ENCODE measurements at places on chromosomes 12 and 14.
A peak's percentile ranks its signal among the peaks of the same experiment; 100 is the strongest.

DNA sequence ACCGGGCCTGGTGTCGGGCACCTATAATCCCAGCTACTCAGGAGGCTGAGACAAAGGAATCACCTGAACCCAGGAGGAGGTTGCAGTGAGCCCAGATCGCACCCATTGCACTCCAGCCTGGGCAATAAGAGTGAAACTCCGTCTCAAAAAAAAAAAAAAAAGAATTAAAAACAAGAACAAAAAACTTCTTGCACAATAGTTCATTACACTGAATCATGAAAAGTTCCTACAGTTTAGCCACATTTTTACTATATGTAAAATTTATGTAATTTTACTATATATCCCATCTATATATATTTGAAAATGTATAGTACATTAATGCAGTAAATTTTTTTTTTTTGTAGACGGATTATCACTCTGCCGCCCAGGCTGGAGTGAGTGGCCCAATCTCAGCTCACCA is 4.6 kb downstream of the ATP5F1B start:
- no peak for DNase-seq

DNA sequence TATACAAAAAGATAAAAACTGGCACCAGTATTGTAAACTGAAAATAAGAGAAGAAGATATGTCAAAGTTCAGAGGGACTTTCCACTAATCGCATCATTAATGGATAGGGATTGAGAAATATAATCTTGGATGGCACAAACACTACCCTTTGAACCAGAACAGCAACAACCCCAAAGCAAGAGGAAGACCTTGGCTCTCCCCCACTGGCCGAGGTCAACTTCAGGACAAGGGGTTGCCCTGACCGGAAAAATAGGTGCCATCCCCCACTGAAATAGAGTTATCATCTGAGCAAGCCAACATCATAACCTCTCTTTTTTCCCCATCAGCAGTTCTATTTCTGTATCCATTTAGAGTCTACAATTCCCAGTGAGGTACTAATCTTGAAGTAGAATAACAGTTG is 72.4 kb upstream of the PCED1B start:
- no peak for DNase-seq

DNA sequence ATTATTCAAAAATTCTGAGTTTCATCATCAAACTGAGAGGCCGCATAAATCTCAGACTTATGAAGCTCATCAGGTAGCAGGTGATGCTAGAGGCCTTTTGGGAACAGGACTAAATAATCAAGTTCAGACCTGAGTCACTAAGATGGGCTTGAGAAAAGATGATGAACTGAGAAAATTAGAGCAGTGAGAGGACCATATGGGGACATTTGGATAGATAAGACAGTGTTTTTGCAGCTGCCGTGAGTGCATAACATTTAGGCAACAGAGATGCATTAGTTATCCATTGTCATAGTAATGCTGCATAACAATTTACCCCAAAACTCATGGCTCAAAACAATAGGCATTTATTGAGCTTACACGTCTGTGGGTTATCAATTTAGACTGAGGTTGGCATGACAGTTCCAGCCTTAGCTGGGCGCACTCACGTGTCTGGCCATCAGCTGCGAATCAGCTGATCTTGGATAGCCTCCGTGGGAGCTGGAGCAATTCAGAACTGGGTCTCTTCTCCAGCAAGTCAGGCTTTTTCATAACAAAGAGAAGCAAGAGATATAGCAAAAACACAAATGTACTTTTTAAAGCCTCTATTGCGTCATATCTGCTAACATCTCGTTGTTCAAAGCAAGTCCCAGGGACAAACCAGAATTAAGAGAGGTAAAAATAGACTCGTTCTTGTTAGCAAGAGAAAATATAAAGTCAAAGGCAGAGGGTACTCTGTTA is 72.8 kb downstream of the CAPZA3 start:
- no peak for DNase-seq

- DNase-seq = no peak
Measured at GRCh38 chr14:71247106-71247505, 339.8 kb downstream of the PCNX1 start.

DNA sequence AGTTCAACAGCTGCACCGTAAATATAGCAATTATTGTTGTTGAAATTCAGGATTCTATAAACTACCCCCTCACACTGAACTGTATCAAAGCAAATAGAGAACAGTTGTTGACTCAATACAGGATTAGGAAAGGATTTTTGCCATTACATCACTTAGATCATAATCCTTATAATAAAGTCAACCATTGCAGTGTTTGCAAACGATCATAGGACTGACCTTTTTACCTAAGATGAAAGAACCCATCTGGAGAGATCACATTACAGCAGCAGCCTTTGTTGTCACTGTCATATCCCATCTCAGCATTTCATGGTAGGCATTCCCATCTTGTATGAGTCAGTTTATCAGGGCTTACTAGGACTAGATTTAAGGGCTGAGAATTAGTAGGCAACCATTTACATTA is 96.1 kb downstream of the IPO8 start:
- DNase-seq = no peak

DNA sequence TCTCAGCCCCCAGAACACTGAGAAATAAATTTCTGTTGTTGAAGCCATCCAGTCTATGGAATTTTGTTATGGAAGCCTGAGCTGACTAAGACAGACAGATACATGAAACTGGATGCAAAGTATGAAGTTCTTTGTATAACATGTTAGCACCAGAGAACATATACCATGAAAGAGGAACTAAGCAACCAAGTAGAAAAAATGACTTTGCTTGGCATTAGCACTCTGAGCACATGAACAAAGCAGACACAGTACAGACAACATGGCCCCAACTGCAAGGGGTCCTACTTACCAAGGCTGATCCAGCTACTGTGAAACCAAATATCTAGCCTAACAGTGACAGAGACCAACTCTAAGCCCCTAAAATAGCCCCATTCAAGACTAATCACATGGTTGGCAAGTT is 13.8 kb downstream of the EXOC5 start:
- DNase-seq = no peak

DNA sequence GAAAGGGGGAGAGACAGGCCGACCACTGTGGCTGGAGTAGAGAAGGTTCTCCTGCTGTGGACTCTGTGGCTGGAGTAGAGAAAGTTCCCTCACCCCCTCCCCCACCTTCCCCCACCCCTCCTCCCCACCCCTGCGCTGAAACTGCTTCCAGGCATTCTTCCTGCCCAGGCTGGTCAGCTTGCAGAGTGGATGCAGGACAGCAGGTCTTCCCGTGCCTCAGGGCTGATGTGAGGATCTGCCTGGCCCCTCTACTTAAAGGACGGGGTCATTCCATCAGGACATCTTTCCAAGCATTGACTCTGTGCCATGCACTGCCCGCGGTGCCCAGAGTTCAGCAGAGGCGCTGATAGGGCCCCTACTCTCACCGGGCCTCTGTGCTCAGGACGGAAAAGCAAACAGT is 13.2 kb upstream of the RIMBP2 start:
- DNase-seq = no peak

- DNase-seq = no peak
Measured at GRCh38 chr12:132159555-132160003, 15.3 kb downstream of the NOC4L start.

GRCh38 chr12:89547101-89547500 is 21.3 kb upstream of the POC1B start:
- DNase-seq = no peak

- DNase-seq = no peak
Measured at GRCh38 chr14:89014569-89014850, 190.1 kb downstream of the TTC8 start.

GRCh38 chr14:23640524-23641141 is 4.5 kb downstream of the DHRS2 start:
- DNase-seq = no peak

DNA sequence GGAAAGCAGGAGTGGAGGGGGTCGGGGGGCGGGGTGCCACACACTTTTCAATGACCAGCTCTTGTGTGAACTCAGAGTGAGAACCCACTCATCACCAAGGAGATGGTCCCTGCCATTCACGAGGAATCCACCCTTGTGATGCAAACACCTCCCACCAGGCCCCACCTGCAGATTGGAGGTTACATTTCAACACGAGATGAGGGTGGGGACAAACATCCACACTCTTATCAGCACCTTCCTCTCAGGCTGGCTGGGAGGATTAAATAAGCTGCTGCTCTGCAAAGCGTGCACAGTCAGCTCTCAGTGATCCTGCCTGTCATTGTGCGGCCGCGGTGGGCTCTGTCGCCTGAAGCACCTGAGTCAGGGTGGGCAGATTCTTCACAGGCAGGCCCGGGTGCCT is 39.7 kb downstream of the AACS start:
- DNase-seq = no peak

DNA sequence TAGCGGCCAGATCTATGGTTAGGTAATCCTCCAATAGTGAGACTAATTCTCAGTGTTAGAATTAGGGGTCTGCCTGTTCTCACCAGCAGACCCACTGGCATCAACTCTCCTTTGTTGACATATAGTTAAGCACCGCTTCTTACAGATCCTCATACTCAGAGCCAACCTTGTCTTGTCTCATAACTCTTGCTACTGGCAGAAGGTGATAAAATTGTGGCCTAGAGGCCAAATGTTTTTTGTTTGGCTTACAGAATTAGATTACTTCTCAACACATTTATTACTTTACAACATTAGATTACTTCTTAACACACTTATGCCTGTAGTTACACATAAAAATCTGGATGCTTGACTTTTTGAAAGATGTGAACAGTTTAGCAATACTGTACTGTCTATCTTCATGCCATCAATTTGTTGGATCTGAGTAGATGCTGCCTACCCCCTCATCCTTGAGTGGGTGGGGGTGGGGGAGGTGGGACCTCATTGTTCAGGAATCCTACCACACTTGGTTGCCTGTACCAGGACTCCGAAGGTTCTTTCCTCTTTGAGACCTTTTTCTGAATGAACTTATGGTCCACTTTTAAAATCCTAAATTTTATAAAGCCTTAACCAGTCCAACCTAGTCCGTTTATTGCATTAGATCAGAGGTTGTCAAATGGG is 7.0 kb downstream of the MTHFD1 start:
- DNase-seq = no peak

GRCh38 chr12:18246066-18246465 is 15.3 kb upstream of the PIK3C2G start:
- DNase-seq = no peak

- no peak for DNase-seq
Measured at GRCh38 chr14:104685216-104685997, 4.0 kb upstream of the INF2 start.

GRCh38 chr14:100159094-100159864 is at the start of gene DEGS2:
DEGS2 (minus strand) TSS chr14:100159645; CDS start chr14:100159587, 58 bp downstream.
- DNase-seq = peak; percentile 73

GRCh38 chr14:81153187-81153586 is 67.6 kb downstream of the GTF2A1 start:
- DNase-seq = no peak

DNA sequence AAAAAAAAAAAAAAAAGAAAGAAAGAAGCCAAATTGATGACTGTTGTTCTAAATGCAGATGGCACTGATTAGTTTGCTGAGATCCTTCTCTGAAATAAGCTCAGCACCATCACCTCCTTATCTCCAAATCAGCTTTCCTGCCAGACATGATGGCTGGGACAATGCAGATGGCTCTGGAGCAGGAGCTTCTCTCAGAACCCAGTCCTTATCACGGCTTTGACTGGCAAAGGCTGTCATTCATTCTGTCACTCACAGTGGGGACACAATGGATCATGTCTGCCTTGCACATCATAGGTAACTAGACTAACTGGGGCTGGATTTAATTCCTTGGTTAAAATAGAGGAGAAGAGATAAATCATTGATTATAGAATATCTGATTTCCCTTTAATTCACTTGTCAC is 146.3 kb downstream of the PDZRN4 start:
- DNase-seq = no peak

DNA sequence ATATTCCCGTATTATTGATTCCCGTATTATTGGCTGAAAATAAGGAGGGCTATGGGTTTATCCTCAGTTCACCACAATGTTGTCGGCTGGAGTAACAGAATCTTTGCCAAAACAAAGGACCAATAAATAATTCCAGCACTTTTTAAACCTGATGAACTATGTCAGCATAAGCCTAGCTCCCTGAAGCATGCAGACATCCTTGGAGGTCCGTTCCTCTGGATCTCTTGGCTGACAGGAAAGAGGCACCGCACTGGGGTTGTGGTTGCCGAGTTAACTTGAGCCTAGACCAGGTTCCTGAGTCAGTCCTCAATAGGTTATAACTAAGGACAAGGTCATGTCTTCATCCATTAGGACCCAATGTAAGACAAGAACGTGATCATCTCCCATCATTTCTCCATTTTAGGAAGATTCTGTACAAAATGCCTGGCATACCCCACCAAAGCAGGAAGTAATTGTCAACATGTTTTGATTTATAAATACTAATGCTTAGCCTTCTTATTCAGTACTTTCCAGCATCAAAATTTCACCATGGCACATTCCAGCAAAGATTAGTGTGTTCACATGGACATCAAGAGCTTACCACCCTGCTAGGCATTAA is 36.6 kb downstream of the NID2 start:
- no peak for DNase-seq

DNA sequence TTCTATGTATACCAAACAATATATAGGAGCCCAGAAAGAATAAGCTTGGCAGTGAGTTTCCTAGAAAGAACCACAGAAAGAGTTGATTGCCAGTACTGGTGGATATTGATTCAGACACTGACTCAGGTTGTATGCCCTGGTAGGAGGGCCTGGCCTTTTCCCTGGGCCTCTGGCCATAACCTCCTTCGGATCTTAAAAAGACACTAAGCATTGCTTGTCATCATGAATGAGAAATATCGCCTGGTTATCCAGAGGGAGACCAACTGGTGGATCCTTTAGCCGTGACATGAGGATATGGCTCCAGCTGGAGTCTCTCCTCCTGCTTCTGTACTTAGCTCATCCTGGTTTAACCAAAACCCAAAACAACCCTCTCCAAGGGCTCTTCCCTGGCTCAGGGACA is 231.5 kb downstream of the MSRB3 start:
- DNase-seq = no peak

DNA sequence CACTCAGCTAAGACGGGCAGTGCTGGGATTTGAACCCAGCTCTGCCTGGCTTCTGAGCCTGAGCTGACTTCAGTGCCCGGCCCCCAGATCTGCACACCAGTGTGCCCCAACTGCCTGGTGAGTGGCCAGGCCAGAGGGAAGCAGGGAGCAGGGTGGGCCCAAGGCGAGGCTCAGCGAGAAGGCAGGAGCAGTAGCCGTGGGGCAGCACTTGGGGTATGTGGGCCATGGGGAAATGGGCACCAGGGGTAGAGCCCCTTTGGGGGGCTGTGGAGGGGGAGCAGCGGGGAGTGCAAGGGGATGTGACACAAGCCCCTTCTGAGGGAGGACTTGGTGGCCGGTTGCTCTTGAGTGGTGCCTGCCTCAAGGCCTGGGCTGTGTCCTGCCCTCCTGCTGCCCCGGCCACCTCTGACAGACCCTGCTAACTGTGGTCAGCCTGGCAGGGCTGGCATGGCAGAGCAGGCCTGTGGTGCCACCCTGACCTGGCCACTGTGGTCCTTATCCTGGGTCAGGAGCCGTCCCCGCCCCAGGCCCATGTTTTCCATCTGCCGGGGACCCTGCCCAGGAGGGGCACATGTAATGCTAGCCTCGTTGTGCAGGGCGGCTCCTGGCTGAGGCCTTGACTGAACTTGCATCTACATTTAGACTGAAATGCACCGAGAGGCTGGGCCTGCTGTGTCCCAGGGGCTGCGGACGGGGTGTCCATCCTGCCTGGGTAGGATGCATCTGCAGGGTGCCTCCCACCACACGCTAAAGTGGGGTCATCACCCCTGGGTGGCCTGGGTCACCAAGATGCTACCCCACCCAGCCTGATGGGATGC is 90.5 kb downstream of the KIF26A start:
- DNase-seq = no peak

- DNase-seq = no peak
Measured at GRCh38 chr12:123801573-123802178, 39.6 kb downstream of the DNAH10 start.

Data from activated naive CD4-positive, alpha-beta T cell (primary cell).